AG10803 (cell line): ENCODE measurements at places on chromosomes 12 and 14.
A peak's percentile ranks its signal among the peaks of the same experiment; 100 is the strongest.

DNA sequence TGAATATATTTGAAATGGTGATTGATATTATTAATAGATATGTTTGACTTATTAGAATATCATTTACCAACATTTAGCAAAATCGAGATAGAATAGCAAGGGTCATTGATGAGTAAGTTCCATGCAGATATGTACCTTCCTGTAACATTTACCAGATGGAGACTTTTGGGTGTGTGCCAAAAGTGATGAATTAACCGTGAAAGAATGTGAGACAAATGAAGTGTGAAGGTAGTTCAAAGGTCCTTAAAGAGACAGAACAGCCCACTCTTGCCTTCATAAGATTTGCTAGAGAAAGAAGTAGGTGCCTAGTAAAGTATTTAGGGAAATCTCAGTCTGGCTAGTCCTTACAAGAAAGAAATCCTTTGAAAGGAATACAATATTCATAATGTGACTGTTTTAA, 45.5 kb downstream of the FGD4 start:
- DNase-seq, result peak; percentile 47

DNA sequence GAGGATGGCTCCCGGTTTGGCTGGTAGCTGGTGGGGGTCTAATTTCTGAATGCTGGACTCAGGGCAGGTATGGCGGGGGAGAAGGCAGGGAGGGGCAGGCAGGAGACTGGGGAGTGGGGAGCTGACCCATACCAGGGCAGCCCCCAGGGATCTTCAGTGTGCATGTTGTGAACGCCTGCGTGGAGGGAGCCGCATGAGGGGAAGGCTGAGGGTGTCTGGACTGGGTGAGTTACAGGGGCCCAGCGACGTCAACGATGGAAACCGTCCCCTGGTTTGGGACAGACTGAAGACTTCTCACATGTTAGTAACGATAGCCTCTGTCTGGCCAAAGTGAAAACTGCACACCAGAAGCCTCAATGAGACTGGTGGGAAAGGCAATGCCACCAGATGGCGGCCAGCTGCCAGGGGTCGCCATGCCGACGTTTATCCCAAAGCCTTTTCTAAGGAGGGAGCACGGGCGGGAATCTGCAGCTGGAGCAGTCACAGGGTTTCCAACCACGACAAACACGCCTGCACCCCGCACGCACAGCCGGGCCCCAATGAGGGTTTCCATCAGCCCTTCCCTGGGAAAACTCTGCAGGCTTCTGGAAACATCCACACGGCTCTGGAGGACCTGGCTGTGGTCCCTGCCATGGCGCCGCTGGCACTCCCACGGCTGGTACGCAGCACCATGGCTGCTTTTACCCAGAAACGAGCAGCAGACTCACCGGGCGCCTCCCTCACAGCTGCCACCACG, 14.0 kb downstream of the PGAM5 start:
- DNase-seq, result peak; percentile 63

DNA sequence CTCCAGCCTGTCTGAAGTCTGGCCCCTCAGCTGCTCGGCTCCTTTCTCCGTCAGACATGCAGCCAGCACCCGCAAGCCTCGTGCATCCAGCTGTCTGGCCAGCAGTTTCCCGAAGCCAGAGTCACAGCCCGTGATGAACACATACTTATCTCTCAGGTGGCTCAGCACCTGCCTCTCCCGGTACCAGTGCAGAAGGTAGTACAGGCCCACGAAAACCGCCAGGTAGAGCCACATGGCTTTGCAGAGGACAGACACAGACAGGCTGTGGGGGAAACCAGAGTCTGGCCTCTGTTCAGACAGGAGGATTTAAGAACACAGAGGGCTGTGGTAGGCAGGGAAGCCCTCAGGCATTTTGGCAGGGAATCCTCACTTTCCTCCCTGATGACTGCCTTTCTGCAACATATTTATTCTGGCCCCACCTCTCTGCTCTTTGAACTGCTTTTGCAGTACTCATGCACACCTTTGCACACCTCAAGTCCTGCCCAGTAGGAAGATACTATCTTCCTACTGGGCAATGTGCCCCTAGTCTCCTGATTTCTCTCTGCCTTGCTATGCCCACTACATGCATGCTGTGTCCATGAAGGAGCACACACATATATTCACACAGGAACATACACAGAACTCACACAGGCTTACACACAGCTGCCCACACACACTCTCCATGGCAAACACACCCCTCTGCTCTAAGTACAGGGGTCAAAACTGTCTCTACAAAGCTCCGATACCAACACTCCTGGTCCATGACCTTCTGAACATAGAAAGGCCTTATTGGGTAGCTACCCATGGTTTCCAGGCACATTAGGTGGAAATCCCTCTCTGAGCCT, at the start of gene RDH16:
TSS of gene RDH16 (minus strand) at position 380 of the 824 bp plus-strand sequence. CDS start at position 234, 146 bp downstream.
- DNase-seq, result no peak

GRCh38 chr12:16920451-16920850, 314.5 kb upstream of the LMO3 start:
- no peak for DNase-seq

- no peak for DNase-seq
These were observed 85.7 kb downstream of the SPPL3 start for GRCh38 chr12:120818416-120818815.

- DNase-seq, result no peak
These were observed at the start of gene TMEM229B for GRCh38 chr14:67487937-67488893. TMEM229B (minus strand) TSS chr14:67488721; CDS start chr14:67473923, 14,798 bp downstream.

DNA sequence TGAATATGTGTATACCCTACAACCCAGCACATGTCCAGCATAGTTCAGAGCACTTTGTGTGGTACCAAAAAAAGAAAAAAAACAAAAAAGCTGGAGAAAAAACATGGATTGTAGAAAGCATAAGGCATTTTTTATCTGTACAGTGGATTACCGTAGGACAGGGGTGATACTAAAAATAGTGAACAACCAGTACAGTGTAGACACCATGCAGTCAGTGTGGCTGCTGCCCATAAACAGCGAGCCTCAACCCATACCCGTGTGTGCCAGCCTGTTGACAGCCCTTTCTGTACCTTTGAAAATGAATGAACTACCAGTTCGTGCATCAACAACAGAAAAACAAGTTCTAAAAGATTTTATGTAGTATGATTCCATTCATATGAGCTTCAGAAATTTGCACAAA, 25.1 kb downstream of the RASSF8 start:
- no peak for DNase-seq

DNA sequence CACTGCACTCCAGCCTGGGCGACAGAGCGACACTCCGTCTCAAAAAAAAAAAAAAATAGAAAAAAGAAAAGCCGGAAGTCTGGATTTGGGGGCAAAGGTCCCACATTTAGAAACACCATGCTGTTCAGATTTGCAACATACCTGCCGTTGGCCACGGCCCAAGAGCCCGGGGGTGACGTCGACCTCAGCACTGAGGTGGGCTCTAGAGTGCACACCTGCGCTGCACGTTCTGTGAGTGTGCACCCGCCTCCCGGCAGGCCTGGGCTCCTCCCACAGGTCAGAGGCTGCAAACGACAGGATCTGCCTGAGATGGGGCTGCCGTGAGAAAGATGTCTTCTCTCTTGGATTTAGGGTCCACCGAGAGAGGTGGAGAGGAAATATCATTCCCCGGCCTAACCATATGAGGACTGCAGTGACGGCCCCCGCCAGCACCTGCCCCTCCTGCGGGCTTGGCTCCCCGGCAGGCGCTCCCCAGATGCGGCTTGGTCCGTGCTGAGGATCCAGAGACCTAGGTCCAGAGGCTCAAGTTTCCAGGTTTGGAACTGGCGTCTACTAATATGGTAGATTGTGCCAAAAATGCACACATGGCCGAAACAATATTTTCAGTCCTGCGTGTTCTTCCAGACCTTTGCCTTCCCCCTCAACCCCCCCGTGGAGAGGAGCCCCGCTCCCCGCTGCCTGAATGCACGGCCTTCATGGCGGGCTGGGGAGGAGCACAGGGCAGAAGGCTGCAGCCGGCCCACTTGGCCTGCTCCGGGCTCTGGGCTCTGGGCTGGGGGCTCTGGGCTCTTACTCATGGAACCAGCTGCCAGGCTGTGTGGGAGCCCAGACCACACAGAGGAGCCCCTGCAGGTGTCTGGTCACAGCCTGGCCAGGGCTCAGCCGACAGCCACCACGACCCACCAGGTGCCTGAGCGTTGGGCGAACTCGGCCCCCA, 58.8 kb upstream of the FBRSL1 start:
- DNase-seq, result no peak

GRCh38 chr14:33986804-33987203, 35.9 kb upstream of the EGLN3 start:
- DNase-seq, result peak; percentile 86

DNA sequence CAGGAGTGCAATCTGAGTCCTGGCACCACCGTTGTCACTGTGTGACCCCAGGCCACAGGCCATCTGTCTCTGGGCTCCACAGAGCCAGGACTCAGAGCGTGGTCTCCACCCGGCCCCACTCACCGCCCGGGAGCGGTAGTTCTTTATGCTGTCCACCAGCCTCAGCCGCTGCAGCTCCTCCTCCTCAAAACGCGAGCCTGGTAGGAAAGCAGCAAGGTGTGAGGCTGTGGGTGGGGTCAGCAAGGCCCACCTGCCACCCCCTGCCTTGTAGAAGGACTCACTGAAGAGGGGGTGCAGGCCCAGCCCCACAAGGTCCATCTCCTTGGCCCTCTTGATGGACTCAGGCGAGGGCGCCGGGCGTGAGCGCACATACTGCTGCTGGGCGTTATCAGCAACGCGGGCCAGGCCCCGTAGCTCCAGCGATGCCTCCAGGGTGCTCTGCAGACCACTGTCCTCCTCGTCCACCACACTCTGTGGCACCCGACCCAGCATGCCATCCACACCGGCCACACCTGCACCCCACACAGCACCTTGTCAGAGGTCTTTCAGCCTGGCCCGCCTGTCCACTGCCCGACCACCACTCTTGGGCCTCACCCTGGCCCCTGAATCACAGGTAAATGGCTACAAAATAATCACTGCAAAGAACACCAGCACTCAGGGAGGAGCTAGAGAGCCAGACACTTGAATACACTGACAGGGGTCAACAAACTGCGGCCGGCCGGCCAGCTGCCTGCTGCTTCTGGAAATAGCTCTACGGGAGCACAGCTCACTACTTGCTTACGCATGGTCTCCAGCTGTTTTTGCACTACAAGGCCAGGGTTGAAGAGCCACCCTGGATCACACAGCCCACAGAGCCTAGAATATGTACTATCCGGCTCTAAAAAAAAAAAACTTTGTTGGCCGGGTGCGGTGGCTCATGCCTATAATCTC, 16.3 kb downstream of the CFAP73 start:
- DNase-seq, result no peak

DNA sequence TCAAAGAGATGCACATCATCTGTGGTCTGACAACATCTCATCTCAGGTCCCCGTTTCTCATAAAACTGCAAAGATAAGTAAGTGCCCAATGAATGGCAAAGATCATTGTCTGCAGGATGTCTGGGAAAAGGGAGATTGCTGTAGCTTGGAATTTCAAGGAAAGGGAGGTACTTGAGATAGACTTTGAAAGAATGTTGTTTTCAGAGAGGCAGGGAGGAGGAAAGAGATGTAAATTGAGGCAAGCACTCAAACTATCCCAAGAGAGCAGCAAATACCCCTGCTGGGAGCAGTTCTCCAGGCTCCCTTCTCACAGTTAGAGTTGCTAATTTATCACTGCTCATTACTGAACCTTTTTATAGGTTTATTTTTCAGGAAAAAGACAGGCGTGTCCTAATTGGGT, 107.1 kb downstream of the MYRFL start:
- no peak for DNase-seq

DNA sequence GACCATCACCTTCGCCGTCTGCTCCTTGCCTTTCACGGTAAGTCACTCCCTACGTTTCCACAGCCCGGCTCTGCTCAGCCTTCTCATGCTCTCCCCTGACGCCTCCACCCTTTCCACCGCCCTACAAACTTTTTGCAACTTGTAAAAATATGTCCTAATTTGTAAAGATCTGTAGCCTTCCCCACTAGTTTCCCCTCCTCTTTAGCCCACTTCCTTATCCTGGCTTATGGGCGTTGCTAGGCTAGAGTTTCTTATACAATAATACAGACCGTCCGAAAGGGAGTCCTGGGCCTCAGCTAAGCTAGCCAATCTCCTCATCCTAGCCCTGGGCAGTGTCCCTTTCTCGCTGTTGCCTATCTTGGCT, 1.2 kb downstream of the PTGER2 start:
- DNase-seq, result no peak

DNA sequence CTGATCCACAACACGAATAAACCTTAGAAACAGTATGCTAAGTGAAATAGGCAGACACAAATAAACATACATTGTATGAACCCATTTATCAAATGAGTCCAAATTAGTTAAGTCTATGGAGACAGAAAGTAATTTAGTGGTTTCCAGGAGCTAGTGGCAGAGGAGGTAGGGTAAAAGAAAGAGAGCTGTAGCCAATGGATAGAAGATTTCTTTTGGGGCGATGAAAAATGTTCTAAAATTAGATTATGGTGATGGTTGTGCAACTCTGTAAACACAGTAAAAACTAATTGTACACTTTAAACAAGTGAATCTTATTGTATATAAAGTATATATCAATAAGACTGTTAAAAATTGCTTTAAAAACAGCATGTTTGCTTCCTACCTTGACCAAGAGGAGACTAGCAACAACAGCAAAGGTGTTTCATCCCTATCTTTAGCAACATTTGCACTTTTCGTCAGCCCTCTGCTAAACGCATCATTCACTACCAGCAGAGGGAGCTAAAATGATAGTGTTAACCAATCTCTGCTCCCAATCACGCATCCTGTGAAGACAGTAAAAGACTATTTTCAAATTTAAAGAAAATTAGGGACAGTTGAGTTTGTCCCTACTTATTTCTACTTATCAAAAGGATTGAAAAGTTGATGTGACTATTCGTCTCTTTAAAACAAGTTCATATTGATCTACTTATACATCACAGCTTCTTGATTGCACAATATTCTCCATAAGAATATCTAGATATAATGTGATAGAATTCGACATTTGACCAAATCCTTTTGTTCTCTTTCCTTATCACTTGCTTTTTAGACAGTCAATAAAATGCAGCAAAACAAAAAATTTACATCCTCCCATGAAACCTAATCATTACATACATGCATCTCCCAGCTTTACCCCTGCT, 24.0 kb upstream of the LGR5 start:
- DNase-seq, result peak; percentile 57

GRCh38 chr12:15883536-15883935, 1.3 kb downstream of the STRAP start:
- no peak for DNase-seq

DNA sequence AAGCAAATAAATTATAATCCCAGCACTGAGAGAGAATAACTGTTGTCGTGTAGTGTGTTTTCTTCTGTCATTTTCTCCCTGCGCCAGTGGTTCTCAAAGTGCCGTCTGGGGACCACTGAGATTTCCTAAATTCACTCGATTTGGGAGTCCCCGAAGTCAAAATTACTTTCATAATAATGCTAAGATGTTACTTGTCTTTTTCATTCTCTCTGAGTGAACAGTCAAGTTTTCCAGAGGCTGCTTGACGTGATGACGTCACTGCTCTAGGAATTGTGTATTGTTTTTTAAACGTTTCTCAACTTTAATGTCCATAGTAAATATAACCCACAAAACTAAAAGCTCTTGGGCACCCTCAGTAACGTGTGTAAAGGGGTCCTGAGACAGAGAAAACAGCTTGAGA, 796 bp upstream of the POP5 start:
- DNase-seq, result no peak

DNA sequence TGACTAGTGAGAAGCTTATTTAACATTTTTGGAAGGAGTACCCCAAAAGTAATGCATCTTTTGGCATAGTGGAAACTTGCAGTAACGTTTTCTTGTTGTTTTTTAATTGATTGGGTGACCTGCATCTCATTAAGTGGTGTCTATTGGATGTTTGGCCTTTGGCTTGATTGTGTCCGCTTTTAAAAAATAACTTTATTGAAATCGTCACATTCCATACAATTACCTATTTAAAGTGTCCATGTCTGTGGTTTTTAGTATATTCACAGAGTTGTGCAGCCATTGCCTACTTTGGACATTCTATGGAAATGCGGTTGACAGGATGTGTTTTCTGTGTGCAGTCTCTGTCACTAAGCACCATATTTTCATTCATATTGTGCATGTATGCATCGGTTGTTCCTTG, 46.3 kb downstream of the TRAF3 start:
- no peak for DNase-seq
